ENCODE measurements at places on chromosomes 11 and 22.
A peak's percentile ranks its signal among the peaks of the same experiment; 100 is the strongest.

- no peak for DNase-seq
Measured at GRCh38 chr11:71426413-71426812, 21.8 kb downstream of the DHCR7 start.

- peak; percentile 44 for DNase-seq
Measured at GRCh38 chr22:49618677-49618953, 209.1 kb downstream of the BRD1 start.

DNA sequence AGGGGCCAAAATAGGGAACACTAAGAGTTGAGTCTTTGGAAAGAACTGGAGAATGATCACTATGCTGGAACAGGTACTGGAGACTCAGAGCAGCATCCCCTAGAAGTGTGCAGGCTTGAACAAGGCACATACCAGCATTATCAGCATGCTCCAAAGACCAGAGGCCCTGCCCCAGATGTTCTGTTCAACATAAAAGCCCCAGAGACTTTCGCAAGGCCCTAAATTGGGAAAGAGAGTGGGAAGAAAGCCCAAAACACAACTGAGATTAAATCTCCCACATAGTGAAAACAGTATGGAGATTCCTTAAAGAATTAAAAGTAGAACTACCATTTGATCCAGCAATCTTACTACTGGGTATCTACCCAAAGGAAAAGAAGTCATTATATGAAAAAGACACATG lies 9.4 kb downstream of the CNGA4 start:
- DNase-seq: no peak

DNA sequence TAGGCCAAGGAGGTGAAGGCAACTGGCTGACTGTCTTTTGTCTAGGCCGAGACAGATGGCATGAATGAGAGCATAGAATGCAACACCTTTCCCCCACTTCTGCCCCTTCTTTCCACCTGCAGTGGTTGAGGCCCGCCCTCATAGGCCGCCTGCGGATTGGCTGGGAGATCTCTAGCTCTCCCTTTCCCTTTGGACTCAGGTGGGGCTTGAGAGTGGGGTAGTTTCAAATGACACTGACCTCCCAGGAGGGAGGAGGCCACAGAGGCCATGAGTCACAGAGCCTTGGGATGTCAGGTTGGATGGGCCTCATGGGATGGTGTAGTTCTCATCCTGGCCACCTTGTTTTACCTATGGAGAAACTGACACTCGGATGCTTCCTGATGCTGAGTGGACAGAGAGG lies 9.1 kb downstream of the MICAL2 start:
- DNase-seq: no peak

DNA sequence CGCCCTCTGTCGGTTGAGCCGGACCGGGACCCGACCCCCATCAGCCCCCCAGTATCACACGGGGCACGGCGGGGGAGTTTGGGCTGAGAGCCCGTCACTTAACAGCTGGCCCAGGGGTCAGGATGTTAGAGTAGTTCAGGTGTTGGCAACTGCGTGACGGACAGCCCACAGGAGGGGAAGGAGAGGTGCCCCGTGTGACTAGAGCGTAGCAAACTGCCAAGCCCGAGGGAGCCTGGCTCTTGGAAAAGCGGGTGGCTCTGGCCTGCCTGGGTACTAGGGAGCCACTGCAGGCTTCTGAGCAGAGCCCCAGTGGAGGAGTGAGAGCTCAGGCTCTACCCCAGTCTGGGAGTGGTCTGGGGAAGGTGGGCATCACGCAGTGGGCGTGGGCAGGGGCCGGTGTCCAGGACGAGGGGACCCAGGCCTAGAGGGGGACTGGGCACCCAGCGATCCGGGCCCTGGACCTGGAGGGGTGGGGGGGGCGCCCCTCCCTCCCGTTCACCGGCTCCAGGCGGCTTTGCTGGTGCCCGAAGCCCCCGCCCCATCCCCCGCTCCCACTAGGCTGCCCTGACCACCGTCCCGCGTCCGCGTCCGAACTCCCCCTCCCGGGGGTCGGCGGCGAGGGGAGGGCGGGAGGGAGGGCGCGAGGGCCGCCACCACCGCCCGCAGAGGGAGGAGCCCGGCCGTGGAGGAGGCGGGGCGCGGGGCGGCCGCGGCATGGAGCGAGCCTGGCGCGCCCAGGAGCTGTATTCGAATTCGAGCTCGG lies 24.4 kb downstream of the SHANK3 start:
- peak; percentile 64 for DNase-seq

DNA sequence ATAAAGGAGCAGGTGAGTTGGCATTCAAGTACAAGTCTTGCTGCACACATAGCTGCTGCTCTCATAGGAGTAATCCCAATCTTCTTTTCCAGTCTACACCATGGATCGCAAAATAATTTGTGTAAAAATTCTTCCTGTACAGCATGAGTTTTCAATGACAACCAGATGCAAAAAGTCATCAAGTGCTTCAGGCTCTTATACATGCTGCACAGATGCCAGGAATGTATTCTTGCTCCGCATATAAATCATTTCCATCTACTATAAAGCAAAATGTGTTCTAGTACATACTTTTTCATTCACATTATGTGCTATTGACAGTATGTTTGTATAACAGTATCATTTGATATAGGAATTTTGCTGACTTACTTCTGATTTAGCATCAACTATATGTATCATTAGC lies 35.4 kb downstream of the NXPE2 start:
- no peak for DNase-seq

- DNase-seq: no peak
Measured at GRCh38 chr11:69061713-69062053, 13.0 kb downstream of the TPCN2 start.

GRCh38 chr11:12523180-12523924 lies 146.0 kb downstream of the PARVA start:
- DNase-seq: peak; percentile 57
